ENCODE measurements at places on chromosomes 13 and 19. TPM values are rescaled to one million over a fixed set of nuclear protein-coding genes. Genes with fewer than 3 reads are reported as not detected.

The TBC1D17 gene
- polyA plus RNA-seq: 37.4 TPM

The NEK3 gene
- polyA plus RNA-seq: 8.3 TPM

DNA sequence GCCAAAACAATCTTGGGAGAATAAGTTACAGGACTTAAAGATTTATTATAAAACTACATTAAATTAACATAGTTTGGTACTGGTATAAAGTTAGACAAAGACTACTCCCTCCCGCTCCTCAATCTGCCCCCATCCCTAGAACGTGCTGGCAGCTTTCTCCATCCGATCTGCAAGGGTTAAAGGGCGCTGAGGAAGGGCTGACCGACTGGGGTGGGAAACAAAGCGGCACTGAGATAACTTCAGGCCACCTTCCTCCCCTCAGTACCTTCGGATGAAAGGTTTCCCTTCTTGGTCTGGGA is 790 bp upstream of the SUGT1 start:
- H3K27me3 ChIP-seq: no peaks in the 10 kb centered on the region
- peak overlapping the region; percentile 84 for H3K27ac ChIP-seq

- no peak overlapping the region for H3K27ac ChIP-seq
- DNase-seq: no peak
- H3K4me1 ChIP-seq: no peaks in the 10 kb centered on the region
Measured at GRCh38 chr19:21626924-21627697, 121.7 kb downstream of the ZNF429 start.

DNA sequence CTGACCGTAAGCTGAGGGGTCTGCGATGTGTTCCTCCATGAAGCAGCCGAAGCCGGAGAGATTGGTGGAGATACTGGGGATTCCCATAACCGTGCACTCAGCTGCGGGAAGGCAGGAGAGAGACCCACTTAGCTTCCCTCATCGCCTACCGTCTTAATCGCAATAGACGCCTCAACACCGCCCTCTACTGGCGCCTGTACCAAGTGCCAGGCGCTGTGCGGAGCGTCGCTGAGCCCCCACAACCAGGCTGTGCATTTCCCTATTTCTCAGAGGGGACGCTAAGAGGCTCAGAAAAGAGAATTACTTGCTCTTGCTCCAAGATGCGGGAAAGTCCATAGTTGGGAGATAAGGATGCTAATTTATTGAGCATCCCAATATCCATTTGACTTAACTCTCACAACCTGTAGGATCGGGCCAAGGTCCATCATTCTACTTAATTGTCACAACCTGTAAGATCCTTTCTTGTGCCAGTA is 5.8 kb downstream of the FTL start:
- no peaks in the 10 kb centered on the region for H3K4me1 ChIP-seq
- H3K4me3 ChIP-seq: no peak overlapping the region
- DNase-seq: peak; percentile 81
- no peaks in the 10 kb centered on the region for H3K27me3 ChIP-seq
- H3K36me3 ChIP-seq: peaks cover 5% of the 10 kb centered on the region

Measured in endothelial cell of umbilical vein (primary cell).